SK-N-SH (cell line): ENCODE measurements at places on chromosomes 3 and 15.

GRCh38 chr3:16940769-16941700 lies 56.3 kb downstream of the PLCL2 start:
- DNase-seq = no peak

- no peak for DNase-seq
Measured at GRCh38 chr3:110383356-110383755, 688.3 kb upstream of the NECTIN3 start.

DNA sequence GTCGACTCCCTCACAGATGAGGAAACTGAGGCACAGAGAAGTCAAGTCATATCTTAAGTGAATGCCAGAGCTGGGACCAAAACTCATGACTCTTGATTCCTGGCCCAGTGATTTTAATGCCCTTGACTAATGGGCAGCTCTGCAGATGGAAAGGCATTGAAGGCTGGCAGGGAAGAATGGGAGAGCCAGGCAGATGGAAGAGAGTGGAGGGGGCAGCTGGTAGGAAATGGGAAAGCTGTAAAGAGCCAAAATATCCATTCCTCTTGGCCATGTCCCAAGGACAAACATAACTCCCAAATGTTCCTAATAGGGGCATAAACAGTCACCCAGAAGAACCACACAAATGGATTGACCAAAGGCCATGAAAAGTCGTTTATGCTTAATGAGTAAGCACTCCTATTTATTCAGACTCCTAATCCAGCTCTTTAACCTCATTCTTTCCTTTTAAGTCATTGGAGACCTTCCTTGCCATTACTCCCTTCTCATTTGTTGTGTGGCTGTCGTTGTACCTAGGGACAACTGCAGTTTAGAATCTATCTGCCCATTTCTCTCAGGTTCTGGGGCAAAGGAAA lies 330.5 kb upstream of the ROPN1 start:
- no peak for DNase-seq

GRCh38 chr15:69848551-69849231 lies 249.0 kb downstream of the TLE3 start:
- no peak for DNase-seq

- no peak for DNase-seq
Measured at GRCh38 chr15:101031213-101031612, 112.1 kb downstream of the LRRK1 start.
